ENCODE measurements at places on chromosomes 7 and 10. TPM values are rescaled to one million over a fixed set of nuclear protein-coding genes. Genes with fewer than 3 reads are reported as not detected.

AGAP3 gene
- total RNA-seq, result 69.5 TPM

SLIT1 gene
- 0.38 TPM for total RNA-seq

OR6V1 gene
- total RNA-seq, result not detected

PLCE1 gene
- not detected for total RNA-seq

SORBS1 gene
- 1.6 TPM for total RNA-seq

C10orf62 gene
- not detected for total RNA-seq

FUOM gene
- total RNA-seq, result 11.2 TPM

GPR26 gene
- total RNA-seq, result not detected

SUFU gene
- total RNA-seq, result 17.1 TPM

LMTK2 gene
- 29.1 TPM for total RNA-seq

SSC4D gene
- total RNA-seq, result not detected

TUBB8 gene
- total RNA-seq, result 1.3 TPM

SOSTDC1 gene
- not detected for total RNA-seq

SPDYE6 gene
- total RNA-seq, result 0.51 TPM

GPR15LG gene
- total RNA-seq, result not detected

VWC2 gene
- total RNA-seq, result not detected

SHOC2 gene
- 48.2 TPM for total RNA-seq

PDLIM1 gene
- 29.3 TPM for total RNA-seq

MORN4 gene
- 0.78 TPM for total RNA-seq

AKR1C2 gene
- not detected for total RNA-seq

NACAD gene
- not detected for total RNA-seq

HOXA10 gene
- total RNA-seq, result not detected

KCNMA1 gene
- total RNA-seq, result not detected

BTBD16 gene
- not detected for total RNA-seq

CPA5 gene
- not detected for total RNA-seq

LAMB4 gene
- not detected for total RNA-seq

TFEC gene
- total RNA-seq, result 1.9 TPM

FAM237B gene
- not detected for total RNA-seq

ADRB1 gene
- not detected for total RNA-seq
